Left kidney (tissue), 8 donors: ENCODE measurements at places on chromosomes 1 and 21. TPM values are rescaled to one million over a fixed set of nuclear protein-coding genes. Genes with fewer than 3 reads are reported as not detected.

Gene C1orf141
- polyA plus RNA-seq: 0.13 TPM

Gene PTPN7
- 1.3 TPM for polyA plus RNA-seq

Gene KIF21B
- 2.7 TPM for polyA plus RNA-seq

DNA sequence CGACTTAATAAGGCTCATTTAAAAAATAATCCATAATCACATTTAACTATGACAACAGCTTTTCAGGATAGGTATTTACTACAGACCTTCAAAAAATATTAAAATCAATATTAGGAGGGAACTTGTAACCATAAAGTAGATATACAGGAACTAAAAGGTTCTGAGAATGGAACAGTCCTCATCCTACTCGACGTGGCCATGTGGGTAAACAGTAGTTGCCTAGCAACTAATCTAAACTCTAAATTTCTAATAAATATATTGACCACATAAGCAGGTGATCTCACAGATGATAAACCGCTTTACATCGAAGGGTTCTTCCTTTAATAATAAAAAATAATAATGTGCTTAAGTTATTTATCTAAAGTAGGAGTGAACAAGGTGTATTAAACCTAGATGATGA is 7.9 kb downstream of the AKT3 start:
- no peak for DNase-seq

DNA sequence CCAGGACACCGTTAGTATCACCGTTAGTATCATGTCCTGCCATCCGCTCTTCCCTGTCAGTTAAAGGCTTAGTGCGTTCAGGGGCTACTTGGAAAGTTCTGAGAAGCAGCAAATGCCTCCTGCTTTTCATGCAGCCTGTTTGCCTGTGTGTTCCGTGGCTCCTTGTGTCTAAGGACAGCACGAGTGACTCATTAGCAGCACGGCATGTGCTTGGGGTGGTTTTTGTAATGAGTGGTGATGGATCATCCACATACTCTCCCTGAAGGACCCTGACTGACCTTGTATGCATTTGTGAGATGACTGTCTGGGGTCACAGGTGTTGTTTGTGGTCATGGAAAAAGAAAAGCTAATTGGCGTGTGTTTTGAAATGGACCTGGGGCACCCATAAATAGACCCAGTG is 221.9 kb downstream of the PBX1 start:
- DNase-seq: no peak
